ENCODE measurements at places on chromosomes 7 and 10.
A peak's percentile ranks its signal among the peaks of the same experiment; 100 is the strongest.

GRCh38 chr7:121595758-121596696 lies 199.9 kb upstream of the FAM3C start:
- no peak for DNase-seq

DNA sequence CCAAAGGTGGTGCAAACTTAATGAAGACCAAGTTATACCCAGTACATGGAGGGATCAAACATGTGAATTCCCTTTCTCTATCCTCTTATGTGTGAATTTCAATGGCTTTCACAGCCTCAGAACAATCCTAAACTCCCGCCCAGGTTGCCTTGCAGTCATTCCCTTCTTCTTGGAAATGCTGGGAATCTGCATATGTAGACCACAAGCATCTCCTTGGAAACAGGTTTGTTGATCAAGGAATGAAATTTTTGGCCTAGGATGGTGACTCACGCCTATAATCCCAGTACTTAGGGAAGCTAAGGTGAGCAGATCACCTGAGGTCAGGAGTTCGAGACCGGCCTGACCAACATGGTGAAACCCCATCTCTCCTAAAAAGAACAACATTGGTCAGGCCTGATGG lies 77.8 kb upstream of the ABI1 start:
- DNase-seq = no peak

DNA sequence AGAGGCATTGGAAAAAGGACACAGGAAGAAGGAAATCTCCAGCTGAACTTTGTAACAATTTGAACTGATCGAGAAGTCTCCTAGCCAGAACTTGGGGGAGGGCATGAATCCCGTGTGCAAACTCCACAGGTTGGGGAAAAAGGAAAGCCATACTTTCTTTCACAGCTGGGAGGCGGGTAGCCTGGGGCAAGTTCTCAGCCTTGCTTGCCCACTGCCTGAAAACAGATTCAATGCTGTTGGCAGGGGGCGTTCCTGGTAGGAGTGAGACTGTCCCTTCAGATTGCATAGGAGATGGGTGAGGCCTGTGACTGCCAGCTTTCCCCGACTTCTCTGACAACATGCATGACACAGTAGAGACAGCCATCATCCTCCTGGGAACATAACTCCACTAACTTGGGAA lies 289.1 kb upstream of the PHF14 start:
- DNase-seq = no peak

DNA sequence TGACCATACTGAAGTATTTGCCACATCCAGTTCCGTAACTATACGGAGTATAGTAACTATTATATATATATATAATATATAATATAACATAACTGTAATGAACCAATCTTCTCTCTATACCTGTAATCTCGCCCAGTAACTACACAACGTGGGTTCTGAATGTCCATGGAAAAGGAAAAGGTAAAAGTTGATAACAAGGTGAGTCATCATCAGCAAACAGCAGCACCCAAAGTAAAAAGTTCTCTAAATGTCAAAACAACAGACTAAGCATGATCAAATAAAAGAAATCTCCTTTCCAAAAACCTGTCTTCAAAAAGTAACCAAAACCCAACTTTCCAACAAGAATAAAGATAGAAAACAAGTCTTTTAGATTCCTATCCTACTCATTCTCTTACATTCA lies 42.8 kb downstream of the ELAPOR2 start:
- DNase-seq = no peak

GRCh38 chr7:30698481-30698880 lies 16.2 kb upstream of the CRHR2 start:
- no peak for DNase-seq

- DNase-seq = no peak
Measured at GRCh38 chr7:91293840-91294239, 29.6 kb downstream of the FZD1 start.

DNA sequence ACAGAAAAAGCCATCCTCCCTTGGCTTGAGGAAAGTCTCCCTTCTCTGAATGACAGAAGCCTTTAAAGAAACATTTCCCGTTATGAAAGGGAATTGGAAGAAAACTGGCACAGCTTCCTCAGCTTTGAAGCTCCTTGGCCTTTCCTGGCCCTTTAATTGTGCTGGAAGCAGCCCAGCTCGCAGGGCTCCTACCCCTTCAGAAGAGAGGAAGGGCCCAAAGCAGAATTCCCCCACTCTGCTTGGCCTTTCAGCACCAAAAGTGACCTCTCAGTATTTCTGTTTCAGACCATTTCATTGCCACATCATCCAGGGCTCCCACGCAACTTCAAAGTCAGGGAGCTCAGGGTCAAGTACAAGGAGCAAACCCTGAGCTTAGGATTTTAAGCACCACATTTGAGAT lies 4.2 kb downstream of the AFAP1L2 start:
- no peak for DNase-seq

GRCh38 chr10:71569775-71570588 lies 149.6 kb downstream of the C10orf105 start:
- DNase-seq = peak; percentile 72

GRCh38 chr10:124722798-124723783 lies 21.1 kb downstream of the FAM53B start:
- DNase-seq = no peak

GRCh38 chr7:24123076-24123475 lies 160.9 kb upstream of the NPY start:
- DNase-seq = no peak
